Left kidney (tissue), 8 donors: ENCODE measurements at places on chromosomes 11 and 22.
A peak's percentile ranks its signal among the peaks of the same experiment; 100 is the strongest.

- no peak for DNase-seq
These were observed 1.8 kb upstream of the EPS8L2 start for GRCh38 chr11:704228-704674.

GRCh38 chr22:48288376-48288940 is 1526.0 kb downstream of the TBC1D22A start:
- no peak for DNase-seq

DNA sequence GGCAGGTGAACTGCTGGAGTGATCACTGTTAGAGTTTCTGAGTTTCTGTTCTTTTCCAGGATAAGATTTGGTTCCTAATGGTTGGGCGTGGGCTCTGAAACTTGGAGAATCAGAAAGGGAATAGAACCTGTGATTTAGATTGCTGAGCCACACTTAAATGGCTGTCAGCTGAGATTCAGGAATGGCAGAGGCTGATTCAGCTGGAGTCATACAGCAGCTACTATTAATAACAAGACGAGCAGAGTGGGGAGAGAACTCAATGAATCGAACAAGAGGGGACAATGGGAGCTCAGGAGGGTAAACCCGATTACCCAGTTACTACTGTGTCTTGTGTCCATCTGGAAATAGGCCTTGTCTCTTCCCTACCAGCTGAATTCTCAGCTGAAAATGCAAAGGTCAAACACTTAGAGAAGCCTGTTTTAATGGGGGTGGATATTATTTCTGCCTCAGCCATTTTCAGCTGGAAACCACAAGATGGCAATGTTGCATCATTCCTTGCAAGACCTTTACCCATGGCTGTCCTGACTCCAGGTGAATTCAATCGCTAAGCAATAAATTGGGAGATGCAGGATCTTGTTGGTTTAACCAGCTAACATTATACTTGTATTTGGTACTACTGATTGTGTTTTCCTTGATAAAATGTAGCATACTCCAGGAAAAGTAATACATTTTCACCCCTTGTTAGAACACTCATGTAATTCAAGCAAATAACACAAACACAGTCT is 104.5 kb upstream of the RAG2 start:
- DNase-seq = peak; percentile 88

GRCh38 chr11:112421879-112422278 is 161.2 kb upstream of the PLET1 start:
- no peak for DNase-seq

DNA sequence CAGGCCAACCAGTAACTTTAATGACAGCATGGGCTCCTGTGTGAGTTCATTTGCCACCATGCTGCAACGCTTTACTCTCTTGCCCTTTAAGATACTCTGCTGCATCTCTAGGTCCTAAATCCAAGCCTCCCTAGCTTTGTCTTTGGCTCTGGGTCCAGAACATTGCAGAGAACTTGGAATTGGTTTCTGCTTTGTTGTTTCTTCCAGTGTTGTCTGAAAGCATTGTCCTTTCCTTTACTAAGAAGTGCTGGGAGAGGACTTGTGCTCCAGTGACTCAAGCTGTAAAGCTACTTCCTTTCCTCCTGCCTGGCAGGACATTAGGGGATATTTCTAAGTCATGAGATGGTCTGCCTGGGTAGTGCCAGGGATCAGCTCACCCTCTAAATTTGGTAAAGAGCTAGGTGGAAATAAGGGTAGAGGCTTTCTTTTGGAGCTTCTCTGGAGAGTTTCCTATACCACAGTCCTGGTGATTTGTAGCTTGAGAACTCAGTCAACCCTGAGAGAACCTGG is 202.5 kb upstream of the CADM1 start:
- DNase-seq = no peak

DNA sequence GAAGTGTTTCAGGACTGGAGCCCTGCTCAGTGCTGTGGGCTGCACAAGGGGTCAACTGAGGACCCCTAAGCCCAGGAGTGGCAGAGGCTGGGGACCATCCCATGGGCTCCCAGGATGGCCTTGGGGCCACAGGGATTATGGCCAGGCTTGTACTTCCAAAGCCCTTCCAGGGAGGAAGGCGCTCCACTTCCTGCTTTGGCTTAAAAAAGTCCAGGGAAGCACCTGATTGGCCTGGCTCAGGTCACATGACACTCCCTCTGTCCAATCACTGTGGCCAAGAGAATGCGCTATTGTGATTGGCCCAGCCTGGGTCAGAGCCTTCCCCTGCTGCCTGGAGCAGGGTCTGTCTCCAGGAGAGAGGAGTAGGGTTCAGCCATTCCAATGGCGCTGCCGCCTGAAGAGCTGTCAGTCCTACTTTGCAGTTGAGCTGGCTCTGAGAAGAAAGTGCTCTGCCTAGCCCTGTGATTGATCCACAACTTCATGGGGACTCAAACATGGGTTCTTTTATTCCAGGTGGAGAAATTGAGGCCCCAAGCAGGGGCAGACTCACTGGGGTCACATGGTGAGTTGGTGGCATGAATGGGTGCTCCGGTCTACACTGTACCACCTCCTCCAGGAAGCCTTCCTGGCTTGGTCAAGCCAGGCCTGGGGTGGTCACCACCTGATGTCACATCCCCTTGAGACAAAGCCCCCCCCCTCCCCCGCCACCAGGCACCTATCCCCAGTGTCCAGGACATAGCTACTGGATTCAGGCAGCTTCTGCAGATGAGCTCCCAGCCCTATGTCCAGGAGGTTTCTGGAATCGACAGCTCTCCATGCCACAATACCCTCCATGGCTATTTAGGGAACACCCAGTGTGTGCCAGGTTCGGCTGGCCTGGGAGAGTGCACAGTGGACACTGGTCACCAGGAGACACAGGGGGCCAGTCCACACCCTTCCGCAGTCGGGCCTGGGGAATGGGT is 48.2 kb downstream of the RTN4R start:
- DNase-seq = no peak

DNA sequence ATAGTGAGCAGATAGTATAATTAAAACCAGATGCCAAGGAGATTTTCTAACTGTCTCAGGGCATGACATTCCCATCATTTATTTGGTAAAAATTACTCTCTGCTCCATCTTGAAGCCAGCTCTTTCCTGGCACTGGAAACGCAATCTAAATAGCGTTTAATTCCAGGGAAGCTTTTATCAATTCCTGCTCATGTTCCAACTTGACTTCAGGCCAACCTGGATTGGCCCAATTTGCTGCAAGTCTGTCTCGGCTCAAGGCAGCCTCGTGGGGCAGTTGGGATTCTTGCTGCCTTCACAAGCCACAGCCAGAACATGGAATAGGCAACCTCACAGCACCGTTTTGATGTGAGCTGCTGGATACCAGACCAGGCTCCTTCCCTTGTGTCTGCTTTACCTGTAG is 1255.9 kb downstream of the TBC1D22A start:
- DNase-seq = no peak

GRCh38 chr11:71425860-71426259 is 22.3 kb downstream of the DHCR7 start:
- DNase-seq = no peak

GRCh38 chr11:75514596-75514995 is 11.1 kb downstream of the GDPD5 start:
- DNase-seq = no peak

DNA sequence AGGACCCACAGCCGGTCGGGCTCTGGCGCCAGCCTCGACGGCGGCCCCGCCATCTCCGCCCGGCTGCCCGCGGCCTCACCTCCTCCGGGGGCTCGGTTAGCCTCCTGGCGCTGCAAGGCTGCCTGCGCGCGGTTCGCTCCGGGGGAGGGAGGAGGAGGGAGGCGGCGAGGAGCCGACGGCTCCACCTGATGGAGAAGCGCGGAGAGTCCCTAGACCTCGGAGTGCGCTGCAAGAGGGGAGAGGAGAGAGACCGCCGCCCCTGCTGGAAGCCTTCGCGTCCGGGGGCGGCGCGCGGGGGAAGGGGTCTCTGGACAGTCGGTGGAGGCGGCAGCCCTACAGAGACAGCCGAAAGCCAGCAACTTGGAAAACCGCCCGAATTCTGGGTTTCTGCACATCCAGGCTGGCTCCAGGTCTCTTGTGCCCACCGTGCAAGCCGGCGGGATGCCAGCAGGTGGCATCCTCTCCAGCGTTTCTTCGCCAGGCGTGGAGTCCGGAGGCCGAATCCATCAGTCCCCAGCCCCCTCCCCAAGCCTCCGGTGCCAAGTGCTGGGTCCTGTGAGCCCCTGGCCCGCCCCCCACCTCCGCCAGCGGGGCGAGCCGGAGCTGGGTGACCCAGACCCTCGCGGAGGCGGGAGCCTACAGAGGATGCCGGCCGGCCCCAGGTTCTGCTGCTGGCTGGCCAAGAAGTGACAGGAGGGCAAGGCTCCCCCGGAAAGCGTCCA is 2.9 kb upstream of the KIRREL3 start:
- peak; percentile 74 for DNase-seq

GRCh38 chr11:5686426-5686825 is 1.6 kb upstream of the TRIM5 start:
- no peak for DNase-seq

- DNase-seq = no peak
These were observed 20.4 kb upstream of the SCUBE1 start for GRCh38 chr22:43363315-43364168.

DNA sequence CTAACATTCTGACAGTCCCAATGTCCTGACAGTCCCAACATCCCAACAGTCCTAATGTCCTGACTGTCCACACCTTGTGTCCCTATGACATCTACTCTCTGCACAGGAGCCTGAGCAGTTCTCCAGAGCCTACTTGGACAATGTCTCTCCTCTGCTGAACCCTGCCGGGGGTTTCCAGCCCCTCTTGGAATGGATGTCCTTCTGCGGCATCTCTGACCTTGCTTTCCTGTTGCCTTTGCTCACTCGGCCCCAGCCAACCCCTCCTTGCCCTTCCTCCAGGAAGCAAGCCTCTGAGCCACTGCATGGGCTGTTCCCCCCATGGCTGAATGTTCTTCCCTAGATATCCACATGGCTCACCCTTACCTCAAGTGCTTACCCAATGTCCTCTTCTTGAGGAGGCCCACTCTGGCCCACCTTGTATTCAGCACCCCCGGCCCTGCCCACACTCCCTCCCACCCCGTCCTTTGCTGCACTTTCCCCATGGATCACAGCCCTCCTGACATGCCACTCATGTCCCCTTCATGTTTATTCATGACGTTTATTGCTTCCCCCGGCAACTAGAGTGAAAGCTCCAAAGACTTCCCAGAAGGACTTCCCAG is 59.5 kb downstream of the DHCR7 start:
- DNase-seq = no peak

- no peak for DNase-seq
These were observed 44.6 kb upstream of the SORL1-AS1 start for GRCh38 chr11:121497176-121497998.

GRCh38 chr11:128725630-128726319 is 31.9 kb downstream of the FLI1 start:
- no peak for DNase-seq
